ENCODE measurements at places on chromosomes 13 and 19.

DNA sequence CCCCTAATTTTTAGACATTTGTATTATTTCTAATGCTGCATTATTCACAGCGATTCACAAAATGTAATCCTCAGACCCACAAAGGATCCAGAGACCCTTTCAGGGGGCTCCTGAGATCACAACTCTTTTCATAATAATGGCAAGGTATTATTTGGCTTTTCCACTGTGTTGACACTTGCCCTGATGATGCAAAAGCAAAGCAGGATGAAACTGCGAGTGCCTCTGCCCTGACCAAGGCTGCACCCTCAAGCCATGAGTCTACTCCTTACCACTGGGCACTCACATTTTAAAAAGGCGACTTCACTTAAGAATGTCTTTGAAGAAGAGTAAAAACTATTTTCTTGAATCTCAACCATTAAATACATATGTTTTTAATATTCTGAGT is 11.4 kb downstream of the ELF1 start:
- no peak for DNase-seq

- no peak for DNase-seq
These were observed 6.2 kb upstream of the KLK13 start for GRCh38 chr19:51071095-51071405.

GRCh38 chr19:13104360-13104847 is 1.7 kb upstream of the LYL1 start:
- no peak for DNase-seq

- DNase-seq, result no peak
These were observed 545 bp downstream of the NACC1 start for GRCh38 chr19:13118424-13119193.

GRCh38 chr13:35557475-35557874 is 81.0 kb upstream of the MAB21L1 start:
- no peak for DNase-seq

DNA sequence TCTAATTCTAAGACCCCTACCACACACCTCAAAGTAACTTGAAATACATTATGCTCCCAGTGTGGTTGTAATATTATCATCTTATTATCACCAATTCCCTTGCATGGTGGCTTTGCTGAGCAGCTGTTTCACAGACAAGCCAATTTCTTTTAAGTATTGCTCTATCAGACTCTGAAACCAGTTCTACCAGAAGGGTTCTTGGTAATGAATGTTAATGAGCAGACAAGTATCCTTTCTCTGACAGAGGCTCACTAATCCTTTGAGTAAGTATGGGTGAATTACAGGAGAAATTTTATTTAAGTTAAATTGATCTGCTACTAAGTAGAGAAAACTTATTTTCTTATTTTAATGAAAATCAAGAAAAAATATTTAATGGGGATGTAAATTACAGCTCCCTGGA is 326.0 kb downstream of the GPC6 start:
- DNase-seq, result no peak

- peak; percentile 31 for DNase-seq
These were observed 117.7 kb upstream of the GJB6 start for GRCh38 chr13:20349564-20350381.

DNA sequence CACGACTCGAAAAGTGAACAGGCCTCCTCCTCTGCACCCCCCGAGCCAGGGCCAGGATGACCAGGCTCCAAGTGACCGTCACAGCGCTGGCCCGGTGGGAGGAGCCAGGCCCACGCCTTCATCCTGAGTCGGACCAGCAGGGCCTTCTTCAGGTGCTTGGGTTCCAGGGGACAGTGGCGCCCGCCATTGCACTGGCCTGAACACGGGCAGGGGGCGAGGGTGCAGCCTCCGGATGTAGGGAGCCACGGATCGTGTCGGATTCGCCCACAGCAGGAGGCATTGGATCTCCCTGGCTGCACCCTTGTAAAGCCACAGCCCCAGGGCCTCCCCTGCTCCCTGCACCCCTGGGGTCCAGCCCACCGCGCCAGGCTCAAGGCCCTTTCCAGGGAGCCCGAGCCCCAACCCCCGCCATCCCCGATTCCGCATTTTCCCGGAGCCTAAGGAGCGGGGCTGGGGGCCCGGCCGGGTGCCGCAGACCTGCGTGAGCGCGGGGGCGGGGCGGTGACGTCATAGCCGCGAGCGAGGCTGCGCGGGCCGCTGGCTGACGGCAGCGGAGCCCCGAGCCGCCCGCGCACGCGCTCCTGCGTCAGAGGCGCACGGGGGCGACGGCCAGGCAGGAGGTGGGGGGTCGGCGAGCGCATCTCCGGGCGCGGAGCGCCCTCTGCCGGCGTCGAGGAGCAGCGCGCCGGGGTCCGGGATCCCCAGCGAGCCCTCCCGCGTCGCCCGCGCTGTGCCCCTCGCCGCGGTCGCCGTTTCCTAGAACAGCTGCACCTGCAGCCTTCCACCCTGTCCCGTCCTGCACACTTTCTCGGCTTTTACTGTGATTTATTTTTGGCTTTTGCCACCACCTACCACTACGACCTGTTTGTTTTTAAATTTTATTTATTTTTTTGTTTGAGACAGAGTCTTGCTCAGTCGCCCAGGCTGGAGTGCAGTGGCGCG is 1.5 kb upstream of the ATP5F1D start:
- DNase-seq, result peak; percentile 78

DNA sequence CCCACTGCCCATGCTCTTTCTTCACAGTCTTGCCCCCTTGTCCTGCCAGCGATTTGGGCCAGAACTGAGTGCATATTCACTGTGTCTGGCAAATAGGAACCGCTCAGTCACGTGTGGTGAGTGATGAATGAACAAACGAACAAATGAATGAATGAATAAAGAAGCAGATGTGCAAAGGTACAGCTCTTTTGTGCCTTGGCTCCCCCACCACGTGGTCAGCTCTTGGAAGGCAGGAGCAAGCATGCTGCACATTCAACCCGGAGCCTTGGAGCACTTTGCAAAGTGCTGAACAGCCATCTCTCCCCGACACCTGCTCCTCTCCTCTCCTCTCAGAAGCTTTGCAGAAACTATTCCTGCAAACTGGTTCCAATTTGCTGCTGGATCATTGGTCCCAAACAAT is 52.4 kb downstream of the LATS2 start:
- DNase-seq, result no peak

DNA sequence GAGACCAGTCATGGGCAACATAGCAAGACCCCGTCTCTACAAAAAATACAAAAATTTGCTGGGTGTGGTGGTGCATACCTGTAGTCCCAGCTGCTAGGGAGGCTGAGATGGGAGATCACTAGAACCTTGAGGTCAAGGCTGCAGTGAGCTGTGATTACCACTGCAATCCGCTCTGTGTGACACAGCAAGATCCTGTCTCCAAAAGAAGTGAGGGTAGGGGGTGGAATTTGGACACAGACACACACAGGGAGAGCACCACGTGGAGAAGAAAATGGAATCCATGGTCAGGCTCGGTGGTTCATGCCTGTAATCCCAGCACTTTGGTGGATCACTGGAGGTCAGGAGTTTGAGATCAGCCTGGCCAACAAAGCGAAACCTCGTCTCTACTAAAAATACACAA is 8.7 kb downstream of the TNFSF9 start:
- DNase-seq, result no peak

- no peak for DNase-seq
These were observed 69.9 kb downstream of the C13orf42 start for GRCh38 chr13:51041126-51041525.

DNA sequence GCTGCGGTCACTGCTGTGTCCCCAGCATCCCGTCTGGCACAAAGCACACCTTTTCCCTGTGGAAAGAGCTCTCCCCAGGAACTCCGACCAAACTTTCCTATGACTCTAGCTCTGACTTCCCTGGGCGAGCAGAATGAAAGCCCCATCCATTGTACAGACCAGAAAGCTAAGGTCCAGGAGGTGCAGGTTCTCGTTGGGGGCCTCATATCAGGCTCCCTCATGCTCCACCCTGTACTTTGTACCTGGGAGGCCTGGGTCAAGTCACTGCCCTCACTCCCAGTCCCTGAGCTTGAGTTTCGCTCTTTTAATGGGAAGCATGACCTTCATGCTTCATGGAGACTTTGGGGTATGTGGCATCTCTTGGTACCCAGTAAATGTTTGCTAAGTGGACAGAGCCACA is 18.4 kb downstream of the CYTH2 start:
- no peak for DNase-seq

DNA sequence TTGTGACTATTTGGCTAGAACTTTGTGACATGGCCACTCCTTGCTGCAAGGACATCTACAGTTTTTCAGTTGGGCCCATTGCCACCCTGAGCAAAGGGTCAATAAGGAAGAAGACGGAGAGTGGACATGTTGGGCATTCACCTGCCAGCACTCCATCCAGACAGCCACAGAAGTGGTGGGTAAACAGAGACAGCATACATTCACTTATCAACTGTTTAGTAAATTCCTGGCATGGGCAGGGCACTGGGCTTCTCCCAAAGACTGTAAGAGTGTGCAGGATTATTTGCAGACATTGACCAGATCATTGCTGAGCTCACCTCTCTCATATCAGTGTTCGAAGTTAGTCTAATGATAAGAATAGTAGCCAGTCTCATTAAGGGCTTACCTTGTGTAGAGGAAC is 29.2 kb downstream of the SIPA1L3 start:
- DNase-seq, result no peak

- DNase-seq, result peak; percentile 49
These were observed 202.8 kb upstream of the IRS2 start for GRCh38 chr13:109989155-109989554.

DNA sequence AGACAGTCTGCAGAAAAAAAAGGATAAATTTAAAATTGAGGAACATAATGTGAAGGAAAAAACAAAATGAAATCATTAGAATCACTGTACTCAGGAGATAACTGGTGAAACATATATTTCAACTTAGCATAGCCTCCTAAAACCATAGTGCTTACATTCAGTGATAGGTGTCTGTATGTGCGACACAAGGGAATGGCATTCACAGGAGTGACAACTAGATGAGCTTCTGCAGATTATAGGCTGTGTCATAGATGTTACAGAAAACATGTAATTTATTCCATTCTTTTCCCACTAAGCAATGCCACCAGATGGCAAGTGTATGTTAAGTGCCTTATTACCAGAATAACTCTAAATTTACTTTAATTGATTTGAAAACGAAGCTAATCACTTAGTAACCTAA is 960.0 kb upstream of the PCDH20 start:
- no peak for DNase-seq

GRCh38 chr19:58054901-58055874 is 3.9 kb upstream of the ZNF135 start:
- DNase-seq, result peak; percentile 4

DNA sequence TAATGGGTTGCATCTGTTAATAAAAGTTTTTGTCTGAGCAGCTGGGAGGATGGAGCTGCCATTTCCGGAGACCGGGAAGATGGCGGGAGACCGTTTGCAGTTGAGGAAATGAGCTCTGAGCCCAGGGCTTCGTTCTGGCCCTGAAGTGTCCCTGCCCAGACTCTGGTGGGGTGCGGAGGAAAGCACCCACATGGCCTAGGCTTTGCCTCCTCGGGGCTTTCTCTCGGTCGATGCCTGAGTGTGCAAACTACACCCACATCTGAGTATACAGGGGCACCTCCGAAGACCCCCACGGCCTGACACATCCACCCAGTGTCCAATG is 15.6 kb upstream of the NANOS3 start:
- no peak for DNase-seq

DNA sequence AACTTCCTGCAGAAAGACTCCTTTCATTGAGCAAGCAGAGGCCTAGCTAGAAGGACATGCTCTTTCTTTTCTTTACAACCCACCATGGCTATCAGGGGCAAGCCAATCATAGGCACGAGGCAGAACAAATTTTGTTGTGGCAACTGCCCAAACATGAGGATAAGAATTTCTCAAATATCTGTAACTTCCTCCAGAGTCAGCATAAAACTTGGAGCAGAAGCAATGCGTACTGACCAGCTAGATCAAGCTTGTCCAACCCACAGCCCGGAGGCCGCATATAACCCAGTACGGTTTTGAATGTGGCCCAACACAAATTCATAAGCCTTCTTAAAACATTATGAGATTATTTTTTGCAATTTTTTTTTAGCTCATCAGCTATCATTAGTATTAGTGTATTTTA is 87.0 kb upstream of the SOX21 start:
- DNase-seq, result no peak

GRCh38 chr19:20167651-20168122 is 673 bp downstream of the ZNF486 start:
- DNase-seq, result peak; percentile 40

DNA sequence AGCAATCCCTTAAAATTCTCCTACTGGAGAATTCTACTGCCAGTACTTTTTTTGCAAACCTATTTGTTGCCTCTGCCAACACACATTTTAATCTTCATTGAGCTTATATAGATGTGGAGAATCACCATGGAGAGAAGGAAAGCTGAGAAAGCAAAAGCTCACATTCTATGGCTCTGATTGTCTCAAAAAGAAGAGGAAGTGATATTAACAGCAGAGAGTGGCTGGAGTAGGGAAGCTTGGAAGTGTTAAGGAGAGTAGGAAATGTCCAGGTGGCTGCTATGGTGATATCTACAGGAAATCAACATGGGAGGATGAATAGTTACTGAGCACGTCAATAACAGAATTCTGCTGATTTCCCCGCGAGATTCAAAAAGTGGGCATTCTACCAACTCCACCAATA is 78.8 kb upstream of the TDRD3 start:
- DNase-seq, result no peak

DNA sequence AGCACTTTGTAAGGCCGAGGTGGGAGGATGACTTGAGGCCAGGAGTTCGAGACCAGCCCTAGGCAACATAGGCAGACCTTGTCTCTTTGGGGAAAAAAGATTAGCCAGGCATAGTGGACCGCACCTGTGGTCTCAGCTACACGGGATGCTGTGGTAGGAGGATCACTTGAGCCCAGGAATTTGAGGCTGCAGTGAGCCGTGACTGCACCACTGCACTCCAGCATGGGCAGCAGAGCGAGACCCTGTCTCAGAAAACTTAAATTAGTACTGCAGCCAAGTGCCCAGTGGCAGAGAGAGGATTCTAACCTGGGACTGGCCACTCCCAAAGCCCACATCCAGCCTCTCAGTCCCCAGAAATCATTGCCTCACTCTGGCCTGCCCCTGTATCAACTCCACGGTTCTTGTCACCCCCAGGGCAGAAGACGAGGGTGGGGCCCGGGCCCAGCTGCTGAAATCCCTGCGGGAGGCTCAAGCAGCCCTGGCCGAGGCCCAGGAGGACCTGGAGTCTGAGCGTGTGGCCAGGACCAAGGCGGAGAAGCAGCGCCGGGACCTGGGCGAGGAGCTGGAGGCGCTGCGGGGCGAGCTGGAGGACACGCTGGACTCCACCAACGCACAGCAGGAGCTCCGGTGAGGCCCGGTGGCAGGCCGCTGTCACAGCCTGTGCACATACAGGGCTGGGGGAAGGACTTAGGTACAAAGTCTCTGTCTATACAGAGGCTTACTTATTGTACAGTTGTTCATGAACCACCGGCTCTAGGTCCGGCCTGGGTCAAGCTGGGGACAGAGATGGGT is 53.4 kb downstream of the KCNC3 start:
- DNase-seq, result no peak

- DNase-seq, result no peak
These were observed 10.9 kb downstream of the FREM2 start for GRCh38 chr13:38697628-38698333.

DNA sequence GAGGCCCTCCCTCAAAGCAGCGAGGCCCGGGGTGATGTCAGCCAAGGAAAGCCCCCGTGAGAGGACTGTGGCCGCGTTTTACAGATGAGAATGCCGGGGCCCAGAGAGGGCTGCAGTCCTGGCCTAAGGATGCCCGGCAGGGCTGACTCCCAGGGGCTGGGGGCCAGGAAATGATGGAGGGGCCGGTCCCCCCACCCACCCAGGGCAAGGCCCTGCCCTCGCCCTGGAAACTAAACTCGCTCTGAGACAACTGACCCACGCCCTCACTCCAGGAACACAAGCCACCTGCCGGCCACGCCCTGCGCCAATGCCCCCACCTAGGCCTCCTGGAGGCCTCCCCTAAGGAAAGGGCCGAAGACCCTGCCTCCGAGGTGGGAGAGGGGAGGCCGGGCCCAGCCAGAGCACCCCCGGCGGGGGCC is 7.2 kb downstream of the ZBTB7A start:
- no peak for DNase-seq

All from stromal cell of bone marrow (primary cell).